ENCODE measurements at places on chromosomes 3 and 15.

- DNase-seq = peak; percentile 38
Observed at GRCh38 chr3:64972793-64973192, 285.0 kb upstream of the ADAMTS9 start.

DNA sequence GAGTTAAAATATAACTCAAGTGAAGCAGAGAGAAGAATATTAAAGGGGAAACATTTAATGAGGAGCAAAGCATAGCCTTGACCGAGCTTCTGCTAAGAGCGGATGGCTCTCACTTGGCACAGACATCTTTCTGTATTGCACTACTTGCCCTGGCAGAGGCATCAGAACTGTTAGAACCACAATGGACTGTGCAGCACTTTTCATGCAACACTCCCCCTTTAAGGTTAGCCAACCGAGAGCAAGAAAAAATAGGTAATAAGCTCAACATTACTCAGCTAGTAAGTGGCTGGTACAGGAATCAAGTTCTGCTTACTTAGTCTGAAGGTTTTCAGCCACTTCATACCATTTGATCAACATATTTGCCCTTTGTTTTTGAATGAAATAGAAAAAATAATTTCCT is 33.7 kb downstream of the CRTC3 start:
- DNase-seq = no peak

DNA sequence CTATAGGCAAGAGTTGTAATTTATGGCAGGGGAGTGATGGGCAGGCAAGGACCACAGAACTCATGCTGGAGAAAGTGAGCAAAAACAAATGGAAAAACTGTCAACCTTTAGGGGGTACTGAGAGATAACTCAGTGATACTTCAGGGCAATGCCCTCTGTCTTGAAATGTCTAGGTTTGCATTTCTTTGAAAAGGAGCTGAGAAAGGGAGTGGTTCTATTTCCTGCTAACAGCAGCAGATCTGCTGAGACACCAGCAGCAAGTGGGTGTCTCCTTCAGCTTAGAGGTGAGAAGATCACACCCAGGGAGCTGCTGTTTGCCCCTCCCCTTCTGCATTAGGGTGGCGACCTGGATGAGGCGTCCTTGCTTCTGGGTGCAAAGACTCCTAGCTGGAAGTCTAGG is 42.3 kb upstream of the XIRP1 start:
- DNase-seq = no peak

DNA sequence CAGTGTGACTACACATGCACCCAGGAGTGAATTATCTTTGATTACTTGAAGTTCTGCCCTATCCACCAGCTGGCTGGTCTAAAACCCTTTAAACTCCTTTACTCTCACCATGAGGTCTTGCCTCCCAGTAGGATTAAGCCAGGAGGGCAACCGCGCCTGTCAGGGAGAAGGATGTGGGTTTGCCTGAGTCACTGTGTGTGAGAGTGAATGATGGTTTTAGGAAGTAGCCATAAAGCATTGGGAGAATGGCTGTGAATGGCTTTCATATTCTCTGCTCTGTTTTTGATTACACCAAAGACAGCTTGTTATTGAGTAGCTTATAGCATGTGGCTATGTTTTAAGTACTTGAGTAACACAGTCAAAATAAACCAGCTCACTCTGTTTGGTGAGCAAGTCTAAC is 637.7 kb upstream of the TBL1XR1 start:
- DNase-seq = peak; percentile 97

DNA sequence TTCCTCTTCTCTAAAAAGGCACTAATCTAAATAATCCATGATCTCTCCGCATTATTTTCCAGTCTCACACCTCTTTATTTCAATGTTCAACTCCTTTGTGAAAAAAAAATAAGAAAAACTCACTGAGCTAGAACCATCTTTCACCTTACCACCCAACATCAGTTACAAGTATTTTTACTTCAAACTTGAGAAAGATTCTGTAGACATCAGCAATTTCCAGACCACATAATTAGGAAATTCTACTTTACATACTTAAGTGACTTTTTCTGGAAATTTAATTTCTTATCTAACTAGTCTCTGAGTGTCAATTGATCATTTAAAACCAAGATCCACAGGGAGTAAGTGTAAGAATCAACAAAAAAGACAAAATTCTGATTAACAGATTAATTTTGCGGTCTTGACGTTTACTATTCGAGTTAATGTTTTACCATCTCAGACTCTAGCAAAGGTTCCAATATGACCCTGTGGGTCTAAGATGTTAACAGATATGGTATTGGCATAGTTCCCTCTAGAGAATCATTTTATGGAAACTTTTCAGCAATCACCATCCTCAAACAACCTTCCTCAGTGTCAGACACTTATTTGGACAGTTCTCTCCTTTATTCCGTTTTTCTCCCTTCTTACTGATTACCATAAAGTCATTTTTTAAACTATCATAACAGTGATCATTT is 5.1 kb downstream of the ATP13A3 start:
- DNase-seq = no peak

- DNase-seq = no peak
Observed at GRCh38 chr3:157274644-157275137, 114.7 kb upstream of the CCNL1 start.

GRCh38 chr3:108301695-108302404 is 5.5 kb downstream of the HHLA2 start:
- DNase-seq = no peak

DNA sequence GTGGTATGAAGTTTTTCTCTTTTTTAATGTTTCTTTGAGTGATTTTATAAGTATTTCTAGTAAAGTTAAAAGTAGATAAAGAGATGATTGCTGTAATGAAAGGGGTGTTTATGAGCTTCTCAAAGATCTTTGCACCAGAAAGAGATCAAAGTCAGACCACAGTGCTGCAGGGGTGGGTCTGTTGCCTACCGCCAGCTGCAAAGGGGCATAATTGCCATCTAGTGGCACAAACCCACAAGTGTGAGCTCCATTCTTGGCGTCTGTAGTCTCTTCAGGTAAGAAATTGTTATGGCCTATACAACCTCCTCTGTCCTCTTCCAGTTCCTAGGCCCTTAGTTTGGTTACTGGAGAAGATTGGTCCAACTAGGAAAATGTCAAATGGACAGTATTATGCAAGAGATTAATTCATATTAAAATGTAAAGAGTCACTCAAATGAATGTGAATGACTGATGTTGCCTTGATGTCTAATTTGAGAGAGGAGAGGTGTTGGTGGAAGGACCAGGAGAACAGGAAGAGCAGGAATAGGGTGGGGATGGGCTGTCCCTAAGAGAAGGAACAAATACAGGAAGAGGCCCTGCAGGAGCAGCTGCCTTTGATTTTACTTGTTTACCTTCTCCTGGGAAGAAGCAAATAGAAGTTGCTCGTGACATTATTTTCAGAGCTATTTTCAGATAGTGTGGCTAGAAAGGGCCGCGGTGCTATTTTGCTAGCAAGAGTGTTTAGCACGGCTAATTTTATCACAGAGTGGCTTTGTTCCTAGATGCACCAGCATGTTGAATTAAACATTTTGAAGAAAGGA is 53.0 kb upstream of the GSK3B start:
- DNase-seq = no peak

DNA sequence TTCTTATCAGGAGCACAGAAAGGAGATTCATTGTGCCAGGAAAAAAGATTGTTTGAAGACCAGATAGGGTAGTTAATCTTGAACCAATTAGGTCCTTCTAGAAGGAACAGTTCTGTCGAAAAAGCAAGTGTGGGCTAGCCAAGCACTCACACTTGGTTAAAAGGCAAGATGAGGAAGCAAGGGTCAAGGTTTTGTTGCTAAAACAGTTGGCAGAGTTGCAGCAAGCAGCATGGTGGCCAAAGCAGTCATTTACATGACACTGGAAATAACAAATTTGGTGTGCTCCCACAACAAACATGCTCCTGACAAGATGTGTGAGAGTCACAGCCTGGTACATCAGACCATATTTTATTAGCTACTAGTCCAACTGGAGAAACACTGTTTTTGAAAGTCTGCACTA is 228.0 kb upstream of the CFAP20DC start:
- DNase-seq = no peak

- peak; percentile 19 for DNase-seq
Observed at GRCh38 chr15:60464836-60465630, 13.9 kb downstream of the ICE2 start.

DNA sequence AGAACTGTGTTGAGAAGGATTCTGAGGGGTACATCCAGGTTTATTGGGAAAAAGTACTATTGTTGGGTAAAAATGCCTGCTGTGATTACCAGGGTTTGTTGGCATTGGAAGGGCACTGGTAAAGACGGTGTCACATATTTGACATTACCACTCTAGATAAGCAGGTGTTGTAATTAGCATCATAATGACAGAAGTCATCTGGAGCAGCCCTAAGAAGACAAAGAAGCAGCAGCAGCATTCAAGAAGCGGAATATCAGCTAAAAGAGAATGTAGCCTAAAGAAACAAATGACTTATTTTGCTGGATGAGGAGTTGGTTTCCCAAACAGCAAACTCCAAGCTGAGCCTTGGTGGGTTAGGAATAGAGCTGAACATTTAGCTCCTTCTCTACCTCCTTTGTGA is 30.5 kb upstream of the ZFAND6 start:
- DNase-seq = no peak

- no peak for DNase-seq
Observed at GRCh38 chr3:8868996-8869395, 94.3 kb downstream of the RAD18 start.
